Stimulated activated CD4-positive, alpha-beta T cell treated with anti-CD3 and anti-CD28 coated beads, TNF-alpha, amount 100 ng/mL, for 24 hours (primary cell): ENCODE measurements at places on chromosomes 11 and 22.

DNA sequence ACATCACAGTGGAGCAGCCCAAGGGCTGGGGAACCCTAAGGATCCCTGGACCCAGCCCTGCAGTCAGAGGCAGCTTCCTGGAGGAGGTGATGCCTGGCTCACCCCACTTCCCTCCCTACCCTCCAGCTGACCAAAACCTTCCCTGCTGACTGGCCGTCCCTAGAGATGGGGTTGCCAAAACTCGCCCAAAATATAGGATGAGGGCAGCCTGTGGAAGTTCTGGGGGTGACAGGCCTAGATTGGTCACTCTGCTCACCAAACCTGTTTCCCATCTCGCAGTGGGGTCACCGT is 35.0 kb upstream of the PPARA start:
- DNase-seq, result no peak

DNA sequence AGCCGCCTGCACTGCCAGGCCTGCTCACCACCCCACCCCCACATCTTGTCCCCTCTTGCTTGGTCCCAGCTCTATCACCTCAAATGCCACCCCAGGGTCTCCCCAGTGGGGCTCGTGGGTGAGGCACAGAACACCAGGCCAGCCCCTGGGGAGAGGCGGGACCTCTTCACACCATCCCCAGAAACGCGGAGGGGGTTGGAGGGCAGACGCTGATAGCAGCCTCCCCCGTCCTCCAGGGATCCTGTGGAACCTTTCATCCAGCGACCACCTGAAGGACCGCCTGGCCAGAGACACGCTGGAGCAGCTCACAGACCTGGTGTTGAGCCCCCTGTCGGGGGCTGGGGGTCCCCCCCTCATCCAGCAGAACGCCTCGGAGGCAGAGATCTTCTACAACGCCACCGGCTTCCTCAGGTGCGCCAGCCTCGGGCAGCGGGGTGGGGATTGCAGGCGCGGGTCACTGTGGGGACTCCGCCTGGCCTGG is 5.8 kb downstream of the PKP3 start:
- no peak for DNase-seq

DNA sequence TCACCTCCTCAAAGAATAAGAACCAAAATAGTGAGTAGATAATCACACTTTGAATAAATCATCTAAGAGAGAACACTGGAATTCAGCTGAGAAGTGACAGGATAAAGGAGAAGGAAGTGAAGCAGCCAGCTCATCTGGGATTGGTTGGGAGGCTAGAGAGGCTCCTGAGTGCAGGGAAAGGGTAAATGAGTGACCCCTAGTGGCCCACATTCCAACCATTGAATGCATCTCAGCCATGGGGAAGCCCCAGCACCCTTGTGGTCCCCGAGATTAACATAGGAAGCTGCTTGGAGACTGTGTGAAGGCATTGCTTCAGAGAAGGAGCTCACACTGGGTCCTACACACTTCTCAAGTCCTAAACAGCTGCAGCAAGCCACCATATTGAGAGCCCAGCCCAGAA is 82.3 kb downstream of the JRKL start:
- DNase-seq, result no peak

GRCh38 chr11:133541021-133541719 is 8.9 kb upstream of the OPCML start:
- no peak for DNase-seq

GRCh38 chr22:21947040-21948014 is 5.3 kb downstream of the PPM1F start:
- DNase-seq, result no peak
